ENCODE measurements at places on chromosomes 7 and 10. TPM values are rescaled to one million over a fixed set of nuclear protein-coding genes. Genes with fewer than 3 reads are reported as not detected.

DNA sequence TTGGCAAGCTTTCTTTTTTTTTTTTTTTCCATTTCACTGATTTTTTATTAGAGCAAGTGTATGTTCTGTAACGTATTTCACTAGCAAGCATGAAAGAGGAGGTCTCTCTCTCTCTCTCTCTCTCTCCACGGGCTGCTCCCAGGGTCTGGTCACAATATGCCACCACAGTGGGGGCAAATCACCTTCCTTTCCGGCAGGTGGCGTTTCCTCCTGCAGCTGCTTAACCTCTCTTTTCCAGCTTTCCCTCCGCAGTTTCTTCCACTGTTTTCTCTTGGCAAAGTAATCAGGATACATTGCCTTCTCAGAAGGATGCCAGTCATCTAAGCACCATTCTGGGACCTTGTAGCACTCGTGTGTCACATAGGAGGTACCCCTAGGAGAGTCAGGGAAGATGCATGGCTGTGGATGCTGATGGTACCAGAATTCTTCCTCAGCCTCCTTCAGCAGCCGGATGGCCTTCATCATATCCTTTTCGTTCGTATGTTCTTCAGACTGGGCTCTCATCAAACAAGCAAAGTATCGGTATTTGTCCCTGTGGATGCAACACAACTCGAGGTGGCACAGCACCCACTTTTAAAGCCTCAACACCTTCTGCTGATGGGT lies 197.3 kb upstream of the PODXL start:
- DNase-seq = no peak

- DNase-seq = no peak
These were observed 157.4 kb downstream of the SKIDA1 start for GRCh38 chr10:21368022-21368582.

DNA sequence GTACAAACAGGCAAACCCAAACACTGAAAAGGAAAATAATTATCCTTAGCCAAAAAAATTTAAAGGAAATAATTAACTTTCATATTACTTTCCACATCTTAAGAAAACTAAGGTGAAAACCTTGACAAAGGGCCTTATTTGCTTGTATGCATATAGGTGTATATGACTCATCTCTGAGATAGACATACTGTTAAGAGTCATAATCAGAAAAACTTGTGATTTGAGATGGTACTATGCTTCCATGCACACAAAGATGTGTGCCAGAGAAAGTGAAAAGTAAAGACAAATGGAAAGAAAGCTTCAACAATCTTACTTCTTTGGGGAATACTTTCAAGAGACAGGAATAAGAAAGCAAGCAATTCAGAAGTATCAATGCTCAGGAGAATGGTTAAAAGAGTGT lies 3.3 kb upstream of the CACNA2D1 start:
- no peak for DNase-seq

DNA sequence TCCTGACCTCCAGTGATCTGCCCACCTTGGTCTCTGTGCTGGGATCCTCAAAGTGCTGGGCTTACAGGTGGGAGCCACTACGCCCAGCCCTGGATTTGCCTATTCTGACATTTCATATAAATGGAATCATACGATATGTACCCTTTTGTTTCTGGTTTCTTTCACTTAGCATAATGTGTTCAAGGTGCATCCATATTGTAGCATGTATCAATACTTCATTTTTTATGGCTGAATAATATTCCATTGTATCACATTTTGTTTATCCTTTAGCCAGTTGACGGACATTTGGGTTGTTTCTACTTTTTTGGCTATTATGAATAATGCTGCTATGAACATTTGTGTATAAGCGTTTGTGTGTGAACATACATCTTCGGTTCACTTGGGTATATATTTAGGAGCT lies 4.8 kb upstream of the HILPDA start:
- DNase-seq = no peak

DNA sequence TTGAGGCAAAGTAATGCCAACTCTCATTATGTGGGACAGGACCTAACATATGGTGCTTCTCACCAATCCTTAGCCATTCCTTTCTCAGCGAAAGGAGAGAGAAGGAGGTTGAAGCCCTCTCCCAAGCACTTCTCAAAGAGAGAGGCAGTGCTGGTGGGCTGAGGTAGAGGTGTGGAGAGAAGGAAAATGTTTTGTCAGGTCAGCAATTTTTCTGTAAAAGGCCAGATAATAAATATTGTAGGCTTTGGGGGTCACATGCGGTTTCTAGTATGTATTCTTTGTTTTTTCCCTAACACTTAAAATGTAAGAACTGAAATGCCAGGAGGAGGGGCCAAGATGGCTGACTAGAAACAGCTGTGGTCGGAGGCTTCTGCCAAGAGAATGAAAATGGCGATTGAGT lies 225.0 kb upstream of the NPY start:
- no peak for DNase-seq

- DNase-seq = no peak
These were observed 82.1 kb upstream of the SGCE start for GRCh38 chr7:94738071-94738470.

DNA sequence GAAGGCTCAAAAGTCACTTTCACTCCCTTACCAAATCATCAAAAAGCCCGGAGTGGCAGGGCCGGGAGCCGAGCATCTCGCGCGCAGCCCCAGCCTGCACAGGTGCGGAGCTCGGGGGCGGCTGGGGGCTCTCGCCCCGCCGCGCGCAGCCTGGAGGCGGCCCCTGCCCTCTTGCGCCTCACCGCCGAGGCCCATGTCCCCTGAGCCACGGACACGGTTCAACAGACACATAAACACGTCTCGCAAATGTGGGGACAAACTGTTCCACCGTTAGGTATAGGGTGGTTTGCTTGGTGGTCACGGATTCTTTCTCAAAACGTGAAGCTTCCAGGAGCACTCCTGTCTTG lies 700 bp downstream of the GSAP start:
- no peak for DNase-seq

- DNase-seq = no peak
These were observed 3.2 kb downstream of the PYROXD2 start for GRCh38 chr10:98411768-98412167.

DNA sequence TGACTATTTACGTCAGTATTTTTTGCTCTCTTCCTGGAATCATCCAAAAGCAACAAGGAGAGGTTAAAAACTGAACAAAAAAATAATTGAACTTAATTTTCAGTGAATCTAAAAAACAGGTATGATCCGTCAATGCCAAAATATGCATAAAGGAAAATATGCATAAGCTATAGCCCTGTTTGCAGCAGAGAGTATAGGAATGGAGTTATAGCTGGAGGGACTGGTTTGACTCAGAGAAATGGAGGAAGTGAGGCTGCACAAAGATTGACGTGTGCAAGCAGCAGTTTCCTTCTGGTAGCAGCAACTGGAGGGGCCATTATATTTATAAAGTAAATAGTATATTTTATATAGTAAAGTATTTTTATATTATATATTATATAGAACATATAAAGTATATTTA lies 37.1 kb downstream of the GNG11 start:
- no peak for DNase-seq

DNA sequence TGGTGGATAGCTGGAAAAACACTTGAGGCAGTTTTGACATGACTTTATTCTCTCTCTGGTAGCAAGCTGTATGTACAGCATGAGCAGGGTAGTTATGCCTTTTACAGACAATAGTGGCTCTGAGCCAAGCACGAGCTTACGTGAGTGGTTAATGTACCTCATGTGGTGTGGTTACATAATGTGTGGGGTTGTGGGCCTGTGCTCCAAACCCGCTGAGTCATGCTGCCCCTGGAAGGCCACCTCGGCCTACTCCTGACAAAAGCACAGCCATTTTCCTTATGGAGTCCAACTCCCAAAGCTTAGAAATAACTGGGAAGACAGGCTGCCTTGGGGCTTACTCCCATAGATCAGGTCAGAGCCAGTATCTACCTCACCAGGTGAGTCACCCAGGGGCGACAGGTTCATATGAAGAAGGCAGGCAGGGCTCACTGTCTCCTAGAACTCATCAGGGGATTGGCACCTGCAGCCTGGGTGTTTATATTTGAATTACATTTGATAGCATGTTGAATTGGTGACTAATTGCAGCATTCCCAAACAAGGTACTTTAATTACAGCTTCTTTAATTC lies 404.5 kb downstream of the ADRA2A start:
- no peak for DNase-seq

DNA sequence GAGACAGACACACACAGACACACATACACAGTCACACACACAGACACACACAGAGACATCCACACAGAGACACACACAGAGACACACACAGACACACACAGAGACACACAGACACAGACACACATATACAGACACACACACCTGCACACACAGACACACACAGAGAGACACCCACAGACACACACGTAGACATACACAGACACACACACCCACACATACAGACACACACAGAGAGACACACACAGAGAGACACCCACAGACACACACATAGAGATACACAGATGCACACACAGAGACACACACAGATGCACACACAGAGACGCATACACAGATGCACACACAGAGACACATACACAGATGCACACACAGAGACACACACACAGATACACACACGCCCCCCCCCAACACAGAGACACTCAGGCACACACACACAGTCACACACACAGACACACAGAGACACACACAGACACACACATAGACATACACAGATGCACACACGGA lies 58.5 kb downstream of the GATA3 start:
- DNase-seq = no peak

GRCh38 chr10:29734962-29735627 lies 100.3 kb upstream of the SVIL start:
- DNase-seq = peak; percentile 61

DNA sequence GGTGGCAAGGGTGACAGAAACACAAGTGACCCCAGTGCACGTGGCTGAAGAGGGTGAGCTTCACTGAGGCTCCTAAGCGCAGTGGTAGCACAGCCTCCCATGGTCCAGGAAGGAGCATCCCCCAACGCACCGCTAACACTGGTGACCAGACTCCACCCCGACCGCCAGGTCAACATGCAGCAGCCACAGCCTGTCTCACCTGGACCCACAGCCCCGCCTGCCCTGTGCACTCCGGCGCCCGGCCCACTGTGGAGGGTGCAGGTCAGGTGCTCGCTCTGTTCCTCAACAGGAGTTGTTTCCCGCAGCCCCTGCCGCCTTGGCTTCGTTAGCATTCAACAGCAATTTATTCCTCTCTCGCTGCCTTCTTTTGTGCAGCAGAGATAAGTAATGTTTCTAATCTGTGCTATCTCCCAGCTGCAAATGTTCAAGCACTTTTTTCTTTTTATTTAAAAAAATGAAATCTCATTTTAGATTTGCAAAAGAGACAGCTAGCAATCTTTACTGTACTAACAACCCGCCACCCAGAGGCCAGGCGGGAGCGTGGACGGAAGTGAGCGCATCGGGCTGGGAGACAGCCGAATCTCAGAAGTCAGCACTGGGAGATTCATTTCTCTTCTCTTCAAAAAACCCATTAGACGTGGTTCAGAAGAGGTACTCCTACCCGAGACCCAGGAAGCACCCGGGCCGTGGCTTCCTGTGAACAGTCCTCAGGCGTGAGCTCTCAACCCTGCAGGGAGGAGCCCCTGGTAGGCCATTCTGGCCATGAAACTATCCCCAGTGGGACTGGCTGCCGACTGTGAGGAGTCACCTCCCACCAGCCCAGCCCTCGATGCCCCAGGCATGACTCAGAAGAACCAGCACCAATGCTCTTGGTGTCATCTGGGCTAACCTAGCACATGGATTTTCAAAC lies 133.4 kb downstream of the MAD1L1 start:
- DNase-seq = no peak

DNA sequence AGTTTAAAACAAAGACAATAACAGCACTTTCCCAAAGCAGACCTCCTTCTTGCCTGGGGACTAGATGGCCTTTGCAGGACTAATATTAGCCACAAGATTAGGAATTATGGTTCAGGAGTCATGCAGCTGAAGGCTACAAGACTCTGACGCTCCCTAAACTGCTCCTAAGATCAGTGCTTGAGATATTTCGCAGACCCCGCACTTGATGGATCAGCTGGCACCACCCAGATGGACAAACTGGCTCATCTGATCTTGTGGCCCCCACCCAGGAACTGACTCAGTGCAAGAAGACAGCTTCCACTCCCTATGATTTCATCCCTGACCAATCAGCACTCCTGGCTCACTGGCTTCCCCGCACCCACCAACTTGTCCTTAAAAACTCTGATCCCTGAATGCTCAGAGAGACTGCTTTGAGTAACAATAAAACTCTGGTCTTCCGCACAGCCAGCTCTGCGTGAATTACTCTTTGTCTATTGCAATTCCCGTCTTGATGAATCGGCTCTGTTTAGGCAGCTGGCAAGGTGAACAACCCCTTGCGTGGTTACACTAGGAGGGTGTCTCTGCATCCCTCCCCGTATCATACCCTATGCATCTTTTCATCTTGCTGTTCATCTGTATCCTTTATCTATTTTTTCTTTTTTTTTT lies 26.9 kb upstream of the NRBF2 start:
- DNase-seq = no peak

GRCh38 chr10:63228237-63228636 lies 95.1 kb downstream of the NRBF2 start:
- DNase-seq = no peak

DNA sequence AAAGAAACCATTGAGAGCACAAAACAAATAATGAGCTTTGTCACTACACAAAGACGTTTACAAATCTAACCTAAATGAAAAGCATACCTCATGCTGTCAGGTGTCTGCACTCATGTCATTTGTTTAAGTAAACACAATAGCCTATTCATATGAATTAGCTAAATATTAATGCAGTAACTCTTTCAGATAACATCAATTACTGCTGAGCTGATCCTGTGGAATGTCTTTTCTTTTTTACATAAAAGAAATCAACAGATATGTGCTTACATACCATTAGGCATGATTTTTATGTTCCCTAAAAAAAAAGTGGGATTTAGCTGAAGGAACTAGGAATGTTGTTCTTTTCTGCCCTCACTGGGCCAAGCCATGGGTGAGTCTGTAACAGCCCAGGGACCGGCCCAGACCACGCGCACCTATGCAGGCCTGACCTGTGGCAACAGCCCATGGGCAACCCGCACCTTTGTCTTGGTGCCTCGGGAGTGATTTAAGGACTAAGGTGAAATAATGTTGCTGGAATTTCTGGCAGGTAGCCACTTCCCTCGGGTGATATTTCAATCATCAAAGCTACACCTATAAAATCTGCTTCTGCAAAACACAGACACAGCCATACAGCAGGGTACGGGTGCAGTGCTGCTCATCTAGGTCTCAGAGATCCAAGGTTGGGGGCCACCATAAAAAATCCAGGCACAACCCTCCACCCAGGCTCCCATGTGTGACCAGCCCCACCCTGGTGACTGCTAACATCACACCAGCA lies 44.6 kb downstream of the FGFR2 start:
- no peak for DNase-seq

DNA sequence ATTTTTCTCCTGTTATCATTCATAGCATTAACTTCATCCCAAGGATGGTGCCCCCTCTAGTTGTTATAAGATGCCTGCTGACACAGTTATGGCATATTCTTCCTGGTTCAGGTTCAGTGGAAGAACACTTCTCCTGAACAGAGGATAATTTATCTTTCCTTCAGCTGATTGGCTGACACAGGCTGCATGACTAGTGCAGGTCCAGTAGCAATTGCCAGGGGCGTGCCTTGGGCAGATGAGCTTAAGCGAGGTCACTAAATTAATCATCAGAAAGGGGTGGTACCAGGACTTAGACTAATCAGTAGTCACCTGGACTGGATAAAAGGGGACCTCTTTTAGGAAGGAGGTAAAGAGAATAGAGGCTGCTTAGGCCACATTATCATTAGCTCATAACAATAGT lies 42.3 kb downstream of the BZW2 start:
- no peak for DNase-seq

- no peak for DNase-seq
These were observed 78.0 kb upstream of the C1GALT1 start for GRCh38 chr7:7104314-7104698.

Gene SPOCK2
- total RNA-seq = 63.0 TPM

Gene HHEX
- not detected for total RNA-seq

Gene ADRA2A
- not detected for total RNA-seq

Gene MAGI2
- total RNA-seq = 0.33 TPM

Gene CHST15
- total RNA-seq = 0.18 TPM

Gene MRPS24
- total RNA-seq = 140 TPM
